Hematopoietic multipotent progenitor cell treated with erythropoietin and hydrocortisone succinate and interleukin-3 and kit ligand, for 8 days (in vitro differentiated cells): ENCODE measurements at places on chromosomes 3 and 15.

DNA sequence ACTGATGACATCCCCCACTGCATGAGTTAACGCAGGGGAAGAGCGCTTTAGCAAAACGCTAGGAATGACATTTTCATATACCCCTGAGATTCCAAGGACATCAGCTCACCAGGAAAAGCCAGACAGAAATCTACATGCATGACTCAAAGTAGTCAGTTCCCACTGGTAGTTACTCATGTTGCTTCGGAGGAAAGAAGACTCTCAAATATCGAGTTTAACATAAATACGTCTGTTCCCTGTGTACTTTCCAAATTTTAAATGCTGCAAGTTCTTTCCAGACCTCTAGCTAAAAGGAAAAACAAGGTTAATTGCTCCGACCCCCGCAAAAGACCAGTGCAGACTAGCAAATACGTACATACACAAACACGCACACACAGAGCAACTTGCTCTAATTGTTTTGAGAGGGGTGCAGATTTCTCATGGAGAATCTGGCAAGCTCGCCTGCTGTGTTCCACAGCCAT is 115.4 kb upstream of the PRICKLE2 start:
- DNase-seq: no peak

- no peak for DNase-seq
These were observed 589.7 kb upstream of the KCNMB2 start for GRCh38 chr3:177946497-177946896.

DNA sequence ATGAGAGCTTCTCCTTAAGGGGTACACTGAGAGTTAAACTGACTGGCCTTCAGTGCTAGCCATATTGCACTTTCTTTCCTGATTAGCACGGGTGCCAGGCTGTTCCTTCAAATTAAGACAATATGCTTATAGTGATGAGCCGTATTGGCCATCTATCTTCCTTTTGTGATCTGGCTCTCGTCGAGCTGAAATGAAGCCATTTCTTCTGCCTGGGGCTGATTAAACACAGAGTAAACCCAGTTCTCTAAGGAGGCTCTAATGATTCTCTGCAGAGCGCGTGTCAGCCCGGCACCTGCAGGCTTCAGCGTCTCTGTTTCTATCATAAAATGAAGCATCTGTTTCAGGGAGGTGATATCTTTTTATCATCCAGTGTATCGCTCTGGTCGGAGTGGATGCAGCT is 107.5 kb upstream of the NR2F2 start:
- DNase-seq: no peak

- DNase-seq: peak; percentile 21
These were observed 226.8 kb upstream of the BHLHE40 start for GRCh38 chr3:4752201-4753072.

GRCh38 chr3:81876826-81877225 is 115.4 kb upstream of the GBE1 start:
- DNase-seq: no peak

- DNase-seq: no peak
These were observed 1.9 kb upstream of the BLOC1S6 start for GRCh38 chr15:45585069-45585791.

- DNase-seq: peak; percentile 70
These were observed 324.3 kb downstream of the CHST2 start for GRCh38 chr3:143443851-143444331.

DNA sequence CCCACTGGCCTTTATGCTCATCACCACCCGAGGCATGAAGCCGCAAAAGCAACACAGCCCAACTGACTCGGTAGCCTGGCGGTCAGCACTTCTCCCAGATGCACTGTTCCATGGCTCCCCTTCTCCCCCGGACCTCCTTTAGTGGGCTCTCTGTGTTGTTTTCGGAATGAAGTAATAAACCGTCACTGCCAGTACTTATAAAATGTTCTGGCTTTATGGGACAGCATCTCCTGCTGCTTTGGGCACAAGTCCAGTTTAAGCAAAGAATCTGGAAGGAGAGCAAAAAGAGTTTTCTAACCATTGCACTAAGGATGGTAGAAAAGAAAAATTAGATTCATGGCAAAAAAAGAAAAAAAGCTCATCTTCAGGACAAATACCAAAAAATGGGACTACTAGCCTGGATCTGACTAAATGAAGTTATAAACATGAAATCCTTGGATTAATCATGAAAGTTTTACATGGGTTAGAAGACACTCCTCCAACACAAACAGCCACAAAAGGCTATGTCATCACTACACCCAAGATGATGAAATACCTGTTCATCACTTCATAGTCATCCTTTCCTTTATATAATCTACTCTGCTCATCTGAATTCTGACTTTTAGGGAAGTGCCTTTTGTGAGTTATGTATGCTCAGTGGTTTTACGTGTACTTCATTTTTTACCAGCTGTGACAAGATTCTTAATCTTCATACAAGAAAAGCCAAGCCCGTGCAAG is 89.5 kb upstream of the UBE2E2 start:
- DNase-seq: peak; percentile 15

GRCh38 chr3:171865191-171865865 is 22.2 kb downstream of the TMEM212 start:
- no peak for DNase-seq

GRCh38 chr15:36880224-36880912 is 220.0 kb downstream of the MEIS2 start:
- no peak for DNase-seq

- peak; percentile 79 for DNase-seq
These were observed 566.7 kb upstream of the NECTIN3 start for GRCh38 chr3:110504901-110505300.

DNA sequence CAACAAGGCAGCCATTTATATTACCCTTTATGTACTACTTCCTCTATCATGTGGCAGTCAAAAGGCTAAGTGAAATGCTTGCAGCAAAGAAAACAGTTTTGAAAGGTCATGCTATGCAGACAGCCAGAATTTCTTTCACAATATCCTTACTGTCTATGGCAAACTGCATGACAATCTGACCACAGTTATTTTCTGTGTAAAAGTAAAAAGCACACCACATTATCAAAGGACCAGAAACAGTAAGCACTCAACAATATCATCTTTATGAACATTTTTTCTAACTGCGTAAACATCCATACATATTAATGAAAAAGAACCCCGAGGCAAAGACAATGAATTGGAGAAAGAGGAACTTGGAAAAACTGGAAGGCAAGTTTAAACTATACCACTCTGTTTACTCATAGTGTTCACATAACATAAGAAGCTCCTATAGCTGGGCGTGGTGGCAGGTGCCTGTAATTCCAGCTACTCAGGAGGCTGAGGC is 47.9 kb downstream of the PIK3CB start:
- DNase-seq: peak; percentile 47

- DNase-seq: peak; percentile 77
These were observed 86.3 kb downstream of the TMEM108 start for GRCh38 chr3:133124511-133124910.

- peak; percentile 81 for DNase-seq
These were observed 127.8 kb downstream of the HCN4 start for GRCh38 chr15:73240866-73241499.

- no peak for DNase-seq
These were observed 251.2 kb downstream of the SLC9A9 start for GRCh38 chr3:143596957-143597642.

- DNase-seq: no peak
These were observed 511.0 kb downstream of the GRM7 start for GRCh38 chr3:7371693-7372572.

- no peak for DNase-seq
These were observed 222.3 kb upstream of the EIF1B start for GRCh38 chr3:40086890-40087883.

- no peak for DNase-seq
These were observed 522 bp downstream of the PDZRN3 start for GRCh38 chr3:73624017-73624820.

GRCh38 chr3:17974206-17974841 is 231.9 kb upstream of the TBC1D5 start:
- no peak for DNase-seq

DNA sequence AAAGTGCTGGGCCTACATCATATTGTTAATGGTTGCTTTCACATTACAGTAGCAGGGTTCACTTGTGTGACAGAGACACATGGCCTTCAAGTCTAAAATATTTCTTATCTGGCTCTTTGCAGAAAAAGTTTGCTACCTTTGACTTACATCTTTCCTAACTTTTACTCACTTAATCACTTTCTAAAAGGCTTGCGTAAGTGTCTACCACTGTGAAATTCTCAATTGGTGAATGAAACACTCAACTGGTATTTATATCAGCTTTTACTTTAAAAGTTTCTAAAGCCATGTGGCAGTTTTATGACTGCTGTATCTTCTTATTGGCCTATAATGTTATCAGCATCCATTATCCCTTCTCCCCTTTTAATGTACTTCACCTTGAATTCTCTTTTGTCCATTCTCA is 554.5 kb downstream of the ZIC1 start:
- DNase-seq: no peak

GRCh38 chr3:139202226-139202958 is 141.4 kb upstream of the MRPS22 start:
- peak; percentile 31 for DNase-seq

DNA sequence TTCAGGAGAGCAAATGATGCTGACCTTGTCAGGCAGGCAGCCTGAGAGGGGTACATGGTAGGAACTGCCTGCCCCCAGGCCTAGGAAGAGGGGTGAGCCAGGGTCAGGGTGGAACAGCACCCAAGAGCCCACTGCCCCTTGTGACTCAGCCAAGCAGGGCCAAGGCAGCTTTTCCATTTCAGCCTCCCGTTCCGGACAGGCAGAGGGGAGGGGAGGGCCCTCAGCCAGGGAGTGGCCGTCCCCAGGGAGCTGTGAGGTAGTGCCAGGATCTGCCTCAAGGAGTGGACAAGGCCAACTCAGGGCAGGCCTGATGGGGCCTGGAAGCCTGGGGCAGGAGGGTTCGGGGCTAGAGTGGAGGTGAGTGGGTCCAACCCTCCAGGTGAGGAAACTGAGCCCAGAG is 5.1 kb upstream of the ANKRD63 start:
- no peak for DNase-seq

DNA sequence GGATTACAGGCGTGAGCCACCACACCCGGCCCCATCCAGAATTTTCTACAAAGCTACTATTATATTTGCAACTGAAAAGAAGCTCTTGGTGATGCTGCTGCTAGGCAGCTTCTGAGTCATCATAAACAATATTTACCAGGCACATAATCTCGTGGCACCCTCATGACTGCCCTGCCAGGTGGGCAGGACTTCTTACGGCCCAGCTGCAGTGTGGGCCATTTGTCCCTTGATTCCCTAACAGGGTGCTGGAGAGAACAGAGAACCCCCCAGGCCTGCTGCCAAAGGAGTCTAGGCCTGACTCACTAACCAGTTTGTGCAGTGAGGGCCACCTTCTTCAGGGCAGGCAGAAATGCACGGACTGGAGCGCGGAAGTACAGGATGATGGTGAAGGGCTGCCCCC is 4.9 kb downstream of the EPB42 start:
- no peak for DNase-seq

GRCh38 chr3:122235147-122235546 is 51.7 kb downstream of the CASR start:
- DNase-seq: no peak

DNA sequence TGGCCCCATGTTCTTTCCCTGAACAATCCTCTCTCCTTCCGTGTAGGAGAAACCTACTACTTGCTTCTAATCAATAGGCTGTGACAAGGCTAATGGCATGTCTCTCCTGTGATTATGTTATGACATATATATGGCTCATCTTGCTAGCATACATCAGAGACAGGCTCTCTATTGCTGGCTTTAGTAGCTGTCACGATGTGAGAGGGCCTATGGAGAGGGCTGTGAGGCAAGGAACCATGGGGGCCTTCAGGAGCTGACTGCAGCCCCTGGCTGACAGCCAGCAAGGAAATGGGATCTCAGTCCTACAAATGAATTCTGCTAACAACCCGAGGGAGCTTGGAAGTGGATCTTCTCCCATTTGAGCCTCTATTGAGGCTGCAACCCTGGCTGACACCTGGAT is 96.3 kb downstream of the EOMES start:
- no peak for DNase-seq

GRCh38 chr3:81726132-81726531 is 35.3 kb downstream of the GBE1 start:
- DNase-seq: no peak

DNA sequence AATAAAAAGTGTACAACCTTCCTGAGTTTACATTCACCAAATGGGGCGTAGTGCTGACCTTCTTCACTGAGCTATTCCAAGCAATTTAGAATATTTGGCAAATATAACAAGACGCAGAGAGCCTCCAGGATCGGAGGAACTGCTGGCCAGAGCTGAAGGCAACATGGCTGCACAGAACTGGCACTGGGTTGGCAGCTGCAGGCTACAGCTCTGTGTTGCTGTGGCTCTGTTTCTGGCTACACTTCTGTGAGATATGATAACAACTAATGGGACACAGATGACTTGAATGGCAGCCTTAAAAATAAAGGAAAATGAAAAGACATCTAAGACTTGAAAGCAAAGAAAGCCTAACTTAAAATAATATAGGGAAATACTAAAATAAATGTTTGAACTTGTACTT is 10.8 kb upstream of the SLC6A20 start:
- no peak for DNase-seq

DNA sequence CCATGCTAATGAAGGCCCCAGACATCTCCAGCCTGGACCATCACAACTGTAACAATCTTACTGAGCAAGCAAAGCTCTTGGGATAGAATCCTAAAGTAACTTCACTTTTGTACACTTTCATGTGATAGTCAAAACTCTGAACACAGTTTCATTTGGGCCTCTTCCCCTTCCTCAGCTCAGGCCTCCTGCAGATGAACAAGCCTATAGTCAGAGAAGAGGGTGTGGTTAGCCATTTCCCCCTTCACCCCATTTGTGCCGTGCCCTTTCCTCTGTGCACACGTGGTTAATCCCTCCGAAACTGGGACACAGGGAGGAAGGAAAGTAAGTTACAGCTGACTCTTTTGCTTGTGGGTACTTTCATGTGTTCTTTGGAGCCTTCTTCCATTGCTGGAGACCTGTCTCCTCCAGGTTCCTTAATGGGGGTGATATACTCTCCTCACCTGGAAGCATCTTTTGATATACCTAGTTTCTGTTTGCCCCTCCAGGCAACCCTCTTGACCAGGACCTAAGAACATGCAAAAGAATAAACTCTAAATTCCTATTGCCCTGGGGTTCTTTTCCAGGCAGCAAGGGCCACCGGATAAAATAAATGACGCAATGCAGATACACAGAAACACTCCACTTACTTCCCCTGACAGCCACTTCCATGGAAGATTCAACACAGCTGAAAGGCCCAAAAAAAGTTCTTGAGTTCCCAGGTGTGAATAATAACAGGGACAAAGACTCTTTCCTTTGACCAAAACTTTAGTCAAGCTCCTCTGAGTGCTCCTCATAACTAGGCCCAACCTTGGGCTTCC is 29.6 kb upstream of the CSTA start:
- DNase-seq: no peak
